ENCODE measurements at places on chromosomes 5 and 9.

DNA sequence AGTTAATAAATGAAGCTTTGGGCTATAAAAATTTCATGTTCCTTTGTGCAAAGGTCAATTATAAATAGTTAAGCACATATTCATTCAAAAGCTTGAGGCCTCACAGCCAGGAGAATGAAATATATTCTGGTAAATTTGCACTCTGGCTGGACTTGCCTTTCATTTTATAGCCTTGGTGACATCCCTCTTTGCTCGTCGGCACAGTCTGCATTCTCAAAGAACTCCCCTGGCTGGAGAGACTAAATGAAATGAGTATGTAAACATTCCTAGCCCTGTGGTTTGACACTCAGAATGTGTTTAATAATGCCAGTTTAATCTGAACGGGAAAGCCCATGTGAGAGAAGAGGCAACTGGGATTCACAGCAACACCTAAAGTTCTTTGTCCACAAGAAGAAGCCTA lies 285.6 kb downstream of the BRINP1 start:
- no peak for DNase-seq

DNA sequence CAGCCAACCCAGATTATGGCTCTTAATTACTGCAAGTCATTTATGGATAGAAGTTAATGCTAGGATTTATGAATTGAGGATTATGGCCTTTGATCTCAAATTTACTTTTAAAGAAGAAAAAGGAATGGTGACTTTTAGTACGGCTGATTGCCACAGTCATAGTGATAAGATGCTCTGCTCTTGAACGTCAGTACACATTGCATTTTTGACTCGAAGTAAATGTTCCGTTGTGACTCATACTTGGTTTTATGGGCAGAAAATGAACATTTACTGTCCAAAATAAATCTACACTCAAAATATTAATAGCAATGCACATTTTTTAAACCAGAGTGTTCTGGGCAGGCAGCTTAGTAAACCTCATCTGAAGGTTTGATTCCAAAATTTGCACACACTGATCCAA lies 830 bp downstream of the ADAMTSL1 start:
- DNase-seq: no peak

GRCh38 chr5:52800394-52801213 lies 12.9 kb downstream of the ITGA1 start:
- no peak for DNase-seq

- DNase-seq: no peak
These were observed at the start of gene SIT1 for GRCh38 chr9:35650341-35651158. Gene SIT1 (minus strand): TSS chr9:35650931. CDS start chr9:35650853, 78 bp downstream.

DNA sequence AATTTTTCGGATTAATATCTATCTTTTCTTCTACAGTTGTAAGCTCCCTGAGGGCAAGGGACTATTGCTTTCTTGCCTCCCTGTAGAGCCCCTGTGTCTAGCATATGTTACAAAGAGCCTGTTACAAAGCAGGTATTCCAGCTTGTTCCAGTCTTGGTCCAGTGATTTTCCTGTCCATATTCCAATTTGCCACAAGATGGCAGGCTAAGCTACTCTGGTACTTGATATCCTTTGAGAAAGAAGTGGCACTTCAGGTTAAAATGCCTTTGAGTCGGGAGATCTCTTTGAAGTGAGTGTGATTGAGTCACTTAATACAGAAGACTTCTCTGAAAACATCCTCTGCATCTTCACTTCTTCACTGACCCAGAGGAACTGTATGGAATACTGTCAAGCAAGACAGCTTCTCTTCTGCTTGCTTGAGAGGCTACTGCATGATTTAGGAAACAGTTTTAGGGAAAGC lies 24.5 kb downstream of the CAVIN4 start:
- DNase-seq: peak; percentile 70

DNA sequence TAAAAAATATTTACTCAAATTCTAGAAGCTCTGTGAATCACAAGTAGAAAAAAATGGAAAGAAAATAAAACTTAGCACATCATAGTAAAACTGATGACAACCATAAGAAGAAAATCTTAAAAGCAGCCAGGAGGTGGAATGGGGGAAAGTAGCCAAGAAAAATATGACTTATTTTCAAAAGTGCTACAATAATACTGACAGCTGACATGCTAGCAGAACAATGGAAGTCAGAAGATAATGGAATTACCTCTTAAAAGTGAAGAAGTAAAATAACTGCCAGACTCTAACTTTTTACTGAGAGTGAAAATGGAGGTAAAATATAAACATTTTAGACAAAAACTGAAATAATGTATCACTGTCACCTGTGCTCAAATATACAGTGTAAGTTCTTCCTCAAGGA lies 532.2 kb upstream of the SGCD start:
- peak; percentile 1 for DNase-seq

- no peak for DNase-seq
These were observed 68.4 kb downstream of the GAPVD1 start for GRCh38 chr9:125329978-125330377.

- DNase-seq: no peak
These were observed 15.3 kb upstream of the NINJ1 start for GRCh38 chr9:93149361-93149760.

DNA sequence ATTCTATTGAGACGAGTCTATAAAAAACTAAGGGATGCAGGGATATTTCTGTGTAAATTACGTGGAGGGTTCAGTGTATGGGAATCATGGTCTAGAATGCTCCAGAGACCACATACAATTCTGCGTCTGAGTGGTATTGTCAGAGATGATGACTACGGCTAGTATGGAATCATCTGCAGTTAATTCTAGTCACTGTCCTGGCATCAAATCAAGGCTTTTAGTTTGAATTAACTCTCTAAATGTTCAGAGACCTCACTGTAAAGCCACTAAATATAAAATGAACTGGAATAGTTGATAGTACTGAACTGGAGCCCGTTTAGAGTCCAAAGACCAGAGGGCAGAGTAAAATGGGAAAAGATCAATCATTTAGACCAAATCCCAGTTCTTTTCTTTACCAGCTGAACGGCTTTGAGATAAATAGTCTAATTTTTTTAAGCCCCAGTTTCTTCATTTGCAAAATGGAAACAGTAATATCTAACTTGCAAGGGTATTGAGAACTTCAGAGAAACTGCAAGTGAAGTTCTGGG lies 599.8 kb downstream of the EBF1 start:
- DNase-seq: no peak

GRCh38 chr5:73812457-73812856 lies 186.5 kb downstream of the ARHGEF28 start:
- no peak for DNase-seq

DNA sequence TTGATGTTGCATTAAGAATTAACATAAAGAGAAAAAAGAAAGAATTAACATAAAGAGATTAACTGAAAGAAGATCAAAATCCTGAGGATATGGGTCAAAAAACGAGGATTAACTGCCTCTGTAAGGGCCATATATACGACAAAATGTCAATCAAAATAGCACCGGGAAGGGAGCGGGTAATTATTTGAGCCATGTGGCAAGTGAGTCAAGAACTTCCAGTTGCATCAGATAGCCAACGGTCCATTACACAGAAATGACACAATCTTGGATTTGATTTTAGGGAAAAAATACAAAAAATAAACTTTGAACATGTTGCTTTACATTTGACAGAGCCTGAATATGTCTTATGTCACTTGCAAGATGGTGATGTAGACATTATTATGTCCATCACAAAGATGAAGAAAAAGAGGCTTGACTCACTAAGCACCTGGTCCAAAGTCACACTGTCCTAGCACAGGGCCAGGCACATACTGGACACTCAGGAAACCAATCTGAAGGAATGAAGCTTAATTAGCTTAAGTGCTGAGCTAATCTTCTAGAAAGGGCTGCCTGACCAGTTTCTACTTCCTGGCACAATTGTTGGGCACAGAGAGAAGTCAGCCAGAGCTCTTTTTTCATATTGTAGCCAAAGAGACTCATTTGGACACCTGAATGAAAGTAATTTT lies 273.2 kb upstream of the PAPPA start:
- no peak for DNase-seq

GRCh38 chr9:108609897-108610253 lies 245.9 kb downstream of the ACTL7B start:
- no peak for DNase-seq

- DNase-seq: no peak
These were observed 9.6 kb downstream of the SHB start for GRCh38 chr9:38059233-38059936.

DNA sequence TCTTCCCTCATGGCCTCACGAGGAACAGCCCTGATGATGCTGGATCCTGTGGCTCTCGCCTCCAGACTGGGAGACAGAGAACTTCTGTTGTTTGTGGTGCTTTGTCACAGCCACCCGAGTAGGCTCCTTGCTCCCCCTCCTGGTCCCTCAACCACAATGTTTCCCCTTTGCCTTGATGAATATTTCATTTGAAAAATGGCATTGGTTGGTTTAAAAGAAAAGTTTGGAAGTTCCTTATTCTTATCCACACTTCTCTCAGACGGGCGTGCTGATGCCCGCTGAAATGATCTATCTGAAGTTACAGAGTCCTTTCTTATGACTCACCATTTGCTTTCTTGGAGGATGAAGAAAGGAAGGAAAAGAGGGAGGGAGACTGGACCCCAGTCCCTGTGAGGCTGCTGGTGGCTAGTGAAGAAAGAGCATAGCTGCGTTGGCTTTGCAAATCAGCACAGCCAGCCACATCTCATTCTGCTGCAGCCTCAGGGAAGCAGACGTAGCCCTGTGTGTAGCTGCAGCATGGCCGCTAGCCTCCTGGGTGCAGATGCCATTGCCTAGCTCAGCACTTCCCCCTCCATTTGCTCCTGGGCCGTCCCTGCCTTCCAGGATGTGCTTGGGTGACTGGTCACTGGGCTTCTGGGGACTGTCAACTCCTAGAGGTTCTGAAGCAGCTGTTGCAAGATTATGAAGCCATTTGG lies 185.9 kb downstream of the ERCC6L2 start:
- DNase-seq: no peak

GRCh38 chr5:96629774-96630173 lies 32.4 kb upstream of the CAST start:
- DNase-seq: peak; percentile 14

DNA sequence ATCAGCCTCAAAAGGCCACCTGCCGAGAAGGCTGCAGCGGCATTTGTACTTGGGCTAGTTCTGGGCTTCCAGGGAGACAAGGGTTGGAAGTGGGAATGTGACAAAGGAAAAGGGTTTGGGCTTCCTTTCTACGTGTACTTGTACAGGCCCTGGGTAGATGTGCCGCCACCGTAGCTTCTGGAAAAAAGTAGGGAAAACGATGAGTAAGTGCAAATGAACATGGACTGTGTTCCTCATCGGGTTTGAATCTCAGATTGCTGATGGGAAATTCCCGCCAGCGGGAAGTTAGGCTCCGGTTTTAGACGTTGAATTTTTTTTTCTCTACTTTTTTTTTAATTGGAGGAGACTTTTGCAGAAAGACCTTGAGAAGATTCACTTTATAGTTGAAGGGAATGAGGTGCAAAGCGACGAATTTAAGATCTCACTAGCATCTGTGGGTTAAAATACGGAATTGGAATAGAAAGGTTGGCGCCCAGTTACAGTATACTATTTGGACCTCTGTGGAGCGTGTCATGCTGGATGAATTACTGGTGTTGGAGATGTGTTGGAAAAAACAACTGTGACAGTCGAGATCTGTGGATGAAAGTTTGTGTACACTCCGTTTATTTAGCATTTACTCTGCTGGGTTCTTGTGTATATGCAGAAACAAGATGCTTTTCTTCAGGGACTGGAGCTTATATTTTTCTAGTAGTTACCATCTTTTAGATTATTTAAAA lies 1.2 kb downstream of the G3BP1 start:
- DNase-seq: peak; percentile 3

DNA sequence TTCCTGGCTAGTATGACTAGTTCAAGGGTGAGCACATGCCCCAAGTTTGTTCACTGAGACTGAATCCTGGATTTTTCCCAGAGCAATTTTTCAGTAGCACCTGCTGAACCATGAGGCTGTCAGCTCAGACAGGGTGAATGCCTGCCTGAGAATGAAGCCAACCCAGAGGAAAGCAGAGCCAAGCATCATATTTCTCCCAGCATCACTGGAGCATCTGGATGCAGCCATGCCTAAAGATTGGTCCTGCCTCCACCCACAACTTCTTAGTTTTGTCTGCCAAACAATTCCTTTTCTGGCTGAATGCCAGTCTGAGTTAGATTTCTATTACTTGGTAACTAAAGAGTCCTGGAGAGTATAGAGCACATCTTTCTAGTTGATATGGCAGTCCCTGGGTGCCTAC lies 343.6 kb downstream of the CSNK1G3 start:
- DNase-seq: peak; percentile 86

- DNase-seq: peak; percentile 12
These were observed 212.0 kb upstream of the KIF2A start for GRCh38 chr5:62093976-62094375.

DNA sequence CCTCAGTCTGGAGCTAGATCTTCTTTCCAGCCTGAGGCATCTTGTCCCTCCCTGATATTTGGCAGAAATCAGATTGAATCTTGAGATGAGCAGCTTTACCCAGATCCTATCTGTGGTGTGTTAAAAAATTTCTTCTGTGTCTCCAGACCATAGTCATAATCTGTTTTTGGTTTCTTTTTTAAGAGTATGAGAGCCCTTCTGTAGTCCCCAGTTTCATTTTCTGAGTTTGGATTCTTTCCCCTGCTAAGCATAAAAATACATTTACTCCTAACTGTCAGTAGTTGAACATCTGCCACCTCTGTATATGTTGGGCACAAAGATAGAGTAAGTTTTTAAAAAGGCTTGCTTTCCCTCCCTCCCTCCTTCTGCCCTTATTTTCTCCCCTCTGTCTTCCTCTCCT lies 137.7 kb downstream of the CNTLN start:
- no peak for DNase-seq

DNA sequence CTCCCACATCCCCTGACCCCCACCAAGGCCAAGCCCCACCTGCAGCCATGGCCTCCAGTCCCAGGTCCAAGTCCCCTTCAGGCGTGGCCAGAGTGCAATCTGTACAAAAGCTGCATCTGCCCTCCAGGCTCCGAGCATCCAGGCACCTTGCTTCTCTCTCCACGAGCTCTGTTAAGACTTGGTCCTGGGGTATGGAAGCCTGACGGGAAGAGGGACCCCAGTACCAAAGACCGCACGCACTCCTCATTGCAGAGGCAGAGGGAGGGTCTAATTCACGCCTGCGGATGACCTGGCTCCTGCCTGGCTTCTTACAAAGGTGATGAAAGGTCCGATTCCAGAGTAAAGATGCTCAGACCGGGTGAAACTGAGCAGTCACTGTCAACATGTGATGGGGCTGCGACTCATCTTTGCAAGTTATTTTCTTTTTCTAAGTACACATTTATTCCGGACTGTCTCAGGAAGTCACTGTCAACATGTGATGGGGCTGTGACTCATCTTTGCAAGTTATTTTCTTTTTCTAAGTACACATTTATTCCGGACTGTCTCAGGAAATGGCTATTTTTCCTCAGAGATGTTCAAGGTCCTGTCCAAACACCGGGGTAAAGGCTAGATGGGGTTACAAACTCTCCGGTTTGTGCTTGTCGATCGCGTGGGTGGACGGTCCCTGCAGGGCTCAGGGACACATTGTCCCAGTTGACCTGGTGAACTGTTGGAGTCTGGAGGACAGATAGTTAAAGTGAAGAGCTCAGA lies 252.0 kb upstream of the IRX4 start:
- DNase-seq: no peak

DNA sequence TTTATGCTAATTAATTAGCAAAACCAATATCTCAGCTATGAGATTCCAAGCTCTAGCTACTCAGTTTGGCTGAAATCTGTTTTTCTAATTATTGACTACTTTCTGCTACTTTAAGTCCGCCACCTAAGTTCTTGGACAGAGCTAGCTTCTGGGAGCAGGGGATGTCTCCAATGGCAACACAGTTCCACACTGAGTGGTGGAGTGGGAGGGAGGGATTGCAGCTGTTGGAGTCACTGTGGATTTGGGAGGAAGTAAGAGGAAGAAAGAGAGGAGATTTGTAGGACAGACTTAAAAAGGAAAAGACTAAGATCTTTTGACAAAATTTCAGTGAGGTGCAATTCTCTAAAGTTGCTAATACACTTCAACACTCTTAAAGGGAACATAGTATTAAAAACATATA lies 450.8 kb downstream of the NFIB start:
- DNase-seq: no peak

GRCh38 chr5:79503794-79504495 lies 10.0 kb downstream of the HOMER1 start:
- no peak for DNase-seq

Data from NCI-H1694 treated with DMSO at 0.1 percent for 48 hours (cell line).